ENCODE measurements at places on chromosomes 5 and 9. TPM values are rescaled to one million over a fixed set of nuclear protein-coding genes. Genes with fewer than 3 reads are reported as not detected.

DNA sequence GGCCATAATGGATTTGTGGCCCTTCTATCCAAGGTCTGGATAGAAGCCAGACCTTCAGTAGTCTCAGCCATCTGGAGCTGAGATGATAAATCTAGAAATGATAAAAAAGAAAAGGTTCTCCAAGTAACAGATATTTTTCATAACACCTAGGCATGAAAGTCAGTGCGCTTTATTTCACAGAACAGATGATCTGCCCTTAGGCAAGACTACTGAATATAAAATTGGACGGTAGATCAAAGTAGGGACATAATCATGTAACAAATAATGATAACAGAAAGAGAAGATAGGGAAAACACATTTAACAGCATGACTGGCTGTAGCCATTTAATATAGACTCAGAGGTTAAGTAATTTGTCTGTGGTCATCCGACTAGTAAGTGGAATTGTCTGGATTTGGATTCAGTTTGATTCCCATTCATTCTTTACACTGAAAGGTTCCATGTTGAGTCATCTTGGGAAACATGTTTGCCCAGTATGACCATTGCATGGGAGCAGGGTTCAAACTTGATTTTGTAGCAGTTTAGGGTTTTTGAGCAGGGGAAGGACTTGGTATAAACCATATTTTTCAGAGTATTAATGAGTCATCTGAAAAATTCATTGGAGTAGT, 4.1 kb upstream of the CAVIN4 start:
- no peak for DNase-seq

DNA sequence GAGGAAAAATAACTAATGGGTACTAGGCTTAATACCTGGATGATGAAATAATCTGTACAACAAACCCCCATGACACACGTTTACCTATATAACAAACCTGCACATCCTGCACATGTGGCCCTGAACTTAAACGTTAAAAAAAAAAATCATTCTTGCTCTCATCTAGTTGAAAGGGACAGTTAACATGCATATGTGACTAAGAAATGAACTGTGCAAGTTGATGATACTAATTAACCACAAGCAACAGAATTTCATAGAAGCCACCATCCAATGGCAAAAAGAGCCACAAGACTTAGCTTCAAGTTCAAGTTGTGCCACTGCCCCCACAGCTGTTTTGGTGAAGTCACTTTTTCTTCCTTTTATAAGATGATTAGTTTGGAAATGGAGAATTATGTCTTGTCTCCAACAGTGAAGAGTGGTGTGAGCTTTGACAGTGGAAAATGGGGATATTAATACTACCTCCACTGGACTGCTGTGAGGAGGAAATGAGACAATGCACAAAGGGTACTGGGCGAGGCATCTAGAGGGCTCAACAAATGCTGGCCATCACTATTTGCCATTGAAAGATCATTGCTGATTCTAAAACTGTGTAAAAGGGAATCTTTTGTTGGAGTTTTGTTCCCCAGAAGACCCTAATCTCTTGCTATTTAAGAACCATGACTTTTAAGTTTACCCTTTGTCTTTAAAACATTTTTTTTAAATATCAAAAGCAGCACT, 202.1 kb downstream of the EBF1 start:
- no peak for DNase-seq

DNA sequence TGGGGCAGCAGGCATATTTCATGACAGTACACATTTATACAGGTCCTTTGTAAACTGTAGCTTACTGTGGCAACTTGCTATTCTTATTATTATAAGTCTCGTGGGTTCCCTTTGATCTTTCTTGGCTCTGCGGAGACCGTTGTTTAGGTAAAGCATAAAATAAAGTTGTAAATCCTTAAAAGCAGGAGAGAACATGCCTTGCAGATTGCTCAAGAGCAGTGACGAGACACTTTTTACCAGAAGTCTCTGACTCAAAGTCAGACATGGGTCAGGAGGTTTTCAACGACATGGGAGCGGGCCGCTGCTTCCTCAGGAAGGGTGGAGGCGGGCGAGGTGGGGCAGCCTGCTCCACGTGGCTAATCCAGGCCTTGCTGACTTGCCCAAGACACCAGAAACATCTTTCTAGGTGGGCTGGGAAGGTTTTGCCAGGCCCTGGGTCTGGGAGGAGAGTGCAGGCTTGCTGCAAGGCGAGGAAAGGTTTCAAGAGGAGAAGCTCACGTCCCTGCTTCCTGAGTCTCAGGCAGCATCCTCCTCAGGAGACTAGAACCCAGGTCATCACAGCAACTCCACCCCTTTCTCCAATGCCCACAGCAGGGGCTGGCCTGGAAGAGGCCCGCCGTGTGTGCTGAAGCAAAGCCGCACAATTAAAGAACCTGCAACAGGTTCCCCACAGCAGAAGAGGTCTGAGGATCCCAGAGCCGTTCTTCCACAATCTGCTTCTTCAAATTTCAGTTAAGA, 6.5 kb downstream of the TBC1D2 start:
- peak; percentile 94 for DNase-seq

DNA sequence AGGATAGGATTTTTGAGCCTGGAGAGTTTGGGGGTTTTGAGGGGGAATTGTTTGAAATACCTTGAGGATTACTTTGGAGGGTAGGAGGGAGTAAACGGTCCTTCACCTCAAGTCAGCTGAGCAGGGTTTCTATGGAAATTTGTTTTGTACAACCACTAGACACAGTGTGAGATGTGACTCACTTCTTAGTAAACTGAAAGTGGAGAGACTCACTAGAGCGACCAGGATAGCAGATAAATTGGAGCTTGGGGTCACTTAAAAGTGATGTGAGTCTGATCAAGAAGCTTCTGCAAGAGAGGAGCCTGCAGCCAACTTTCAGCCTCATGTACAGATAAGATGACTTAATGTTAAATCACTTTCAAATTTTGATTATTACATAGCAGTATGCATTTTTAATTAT, 1945.9 kb upstream of the NUDT12 start:
- peak; percentile 63 for DNase-seq

DNA sequence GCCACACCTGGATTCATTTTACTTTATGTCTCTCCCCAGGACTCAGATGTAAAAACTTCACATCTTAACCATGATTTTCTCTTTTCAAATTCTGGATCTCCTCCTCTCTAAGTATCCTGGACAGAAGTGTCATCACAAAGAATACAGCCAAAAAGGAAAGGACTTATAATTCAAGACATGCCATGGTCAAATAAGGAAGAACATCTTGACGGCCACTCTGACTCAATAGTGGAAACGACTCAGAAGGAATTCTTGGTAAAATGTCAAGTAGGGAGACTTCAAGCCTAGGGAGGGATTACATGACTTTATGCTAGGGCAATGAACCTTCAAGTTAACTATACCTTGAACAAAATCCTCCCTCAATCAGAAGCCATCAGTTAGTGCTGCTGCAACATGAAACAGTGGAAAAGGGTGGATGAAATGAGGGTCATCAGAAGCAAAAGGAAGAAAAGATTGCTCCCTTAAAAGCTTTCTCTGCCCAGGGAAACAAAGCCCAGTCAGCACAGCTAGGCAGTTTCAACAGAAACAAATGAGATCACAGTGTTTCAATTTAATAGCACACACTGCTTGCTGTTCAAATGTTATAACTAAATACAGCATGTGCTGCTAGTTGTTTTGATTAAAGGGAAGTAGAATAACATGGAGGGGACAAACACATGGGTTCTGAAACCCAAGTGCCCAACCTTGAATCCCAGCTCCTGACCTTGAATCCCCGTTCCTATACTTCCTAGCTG, 101.4 kb downstream of the LPAR1 start:
- DNase-seq = no peak

GRCh38 chr9:35164711-35165110, 2.9 kb downstream of the UNC13B start:
- DNase-seq = peak; percentile 19

The NMUR2 gene
- not detected for total RNA-seq

The PNPLA7 gene
- total RNA-seq = 0.14 TPM
